ENCODE measurements at places on chromosomes 5 and 9.

GRCh38 chr5:145718956-145719355 is 116.2 kb downstream of the PRELID2 start:
- DNase-seq = no peak

- DNase-seq = no peak
Observed at GRCh38 chr5:169494941-169495548, 88.5 kb upstream of the SPDL1 start.

- no peak for DNase-seq
Observed at GRCh38 chr5:14428302-14429081, 153.1 kb upstream of the OTULINL start.

DNA sequence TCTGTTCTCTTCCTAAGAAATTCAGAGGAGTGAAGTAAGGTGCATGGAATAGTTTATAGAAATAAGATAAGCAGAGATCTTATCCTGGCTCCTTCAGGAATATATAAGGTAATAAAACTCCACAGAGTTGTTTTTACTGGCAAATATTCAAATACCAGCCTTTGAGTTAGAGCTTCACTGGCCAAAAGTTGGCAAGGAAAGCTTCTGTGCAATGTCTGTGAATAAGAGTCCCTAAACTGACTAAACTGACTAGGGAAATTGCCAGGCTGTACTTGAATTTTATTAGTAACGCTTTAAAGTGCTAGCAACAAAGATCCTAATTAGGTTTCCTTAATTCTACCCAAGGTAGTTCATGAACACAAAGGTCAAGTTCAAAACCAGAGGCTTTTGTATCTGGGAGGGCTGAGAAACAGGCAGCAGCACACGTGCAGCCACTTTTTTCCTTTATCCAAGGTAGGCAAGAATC is 131.1 kb upstream of the MPDZ start:
- no peak for DNase-seq

- DNase-seq = no peak
Observed at GRCh38 chr5:90747693-90748092, 189.1 kb downstream of the ADGRV1 start.

DNA sequence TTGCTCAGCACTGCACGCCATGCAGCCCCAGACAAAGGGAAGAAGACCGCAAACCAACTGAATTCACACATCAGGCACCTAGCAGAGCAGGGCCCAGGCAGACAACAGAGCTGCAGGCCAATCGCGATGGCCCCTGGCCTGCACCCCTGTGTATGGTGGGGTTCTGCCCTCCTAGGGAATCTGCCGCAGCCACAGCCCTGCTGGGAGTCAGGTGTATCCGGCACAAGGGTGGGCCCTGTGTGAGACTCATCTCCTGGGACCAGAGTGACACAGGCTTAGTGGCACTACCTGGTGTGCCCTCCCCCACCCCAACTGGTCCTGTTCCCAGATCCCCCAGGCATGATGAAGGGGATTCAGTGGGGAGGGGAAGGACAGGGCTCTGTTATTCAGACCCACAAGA is 122.8 kb downstream of the ATPSCKMT start:
- no peak for DNase-seq

DNA sequence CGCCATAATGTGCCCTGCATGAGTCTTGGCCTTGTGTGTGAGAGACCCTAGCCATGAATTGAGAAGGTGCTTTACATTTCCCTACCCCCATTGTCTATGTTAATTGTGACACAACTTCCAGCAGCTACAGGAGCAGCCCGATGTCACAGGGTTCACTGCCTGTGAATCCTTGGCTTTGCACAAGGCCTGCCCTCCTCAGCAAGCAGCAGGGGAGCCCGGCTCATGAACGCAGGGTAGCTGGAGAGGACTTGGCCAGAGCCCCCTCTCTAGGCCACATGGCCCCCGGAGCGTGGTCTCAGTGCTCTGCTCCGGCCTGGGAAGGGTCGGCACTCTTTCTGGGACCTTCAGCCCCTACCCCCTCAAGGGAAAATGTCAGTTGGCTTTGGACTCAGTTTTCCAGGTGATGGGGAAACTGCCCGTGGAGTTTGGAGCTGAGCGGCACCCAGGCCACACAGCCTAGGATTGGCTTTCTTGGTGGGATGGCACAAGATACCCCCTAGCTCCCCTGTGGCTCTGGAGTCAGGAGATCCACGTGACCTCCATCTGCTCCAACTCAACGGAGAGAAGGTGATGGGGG is 160.8 kb downstream of the DAB2IP start:
- DNase-seq = no peak

DNA sequence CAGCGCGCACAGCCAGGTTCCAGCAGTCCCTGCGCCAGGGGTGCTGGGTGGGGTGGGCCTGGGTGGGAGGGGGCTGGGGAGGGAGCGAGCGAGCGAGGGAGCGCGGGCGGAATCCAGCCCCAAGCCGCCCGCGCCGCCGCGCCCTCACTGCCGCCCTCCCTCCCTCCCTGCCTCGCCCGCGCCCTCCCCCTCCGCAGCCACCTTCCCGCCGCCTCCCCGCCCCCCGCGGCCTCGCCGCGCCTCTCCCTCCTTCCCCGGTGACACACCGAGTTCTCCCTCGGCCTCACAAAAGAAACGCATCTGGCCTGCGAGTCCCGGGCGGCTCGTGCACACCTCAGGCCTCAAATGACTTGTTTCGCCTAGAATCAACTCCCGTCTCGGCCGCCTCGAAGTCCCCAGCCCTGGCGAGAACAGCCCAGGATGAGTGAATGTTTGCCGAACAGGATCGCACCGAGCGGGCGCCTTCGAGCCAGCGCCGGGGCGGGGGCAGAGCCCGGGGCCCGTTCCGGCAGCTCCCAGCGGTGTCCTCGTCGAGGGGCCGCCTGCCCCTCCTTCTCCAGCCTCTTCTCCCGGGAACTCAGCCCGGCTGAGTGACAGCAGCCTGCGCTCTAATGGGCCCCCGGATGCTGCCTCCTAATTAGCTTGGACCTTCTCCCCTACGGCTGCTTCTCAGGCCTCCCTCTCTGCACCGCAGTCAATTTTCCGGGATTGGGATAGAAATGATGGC is 371 bp upstream of the PITX1 start:
- peak; percentile 27 for DNase-seq

DNA sequence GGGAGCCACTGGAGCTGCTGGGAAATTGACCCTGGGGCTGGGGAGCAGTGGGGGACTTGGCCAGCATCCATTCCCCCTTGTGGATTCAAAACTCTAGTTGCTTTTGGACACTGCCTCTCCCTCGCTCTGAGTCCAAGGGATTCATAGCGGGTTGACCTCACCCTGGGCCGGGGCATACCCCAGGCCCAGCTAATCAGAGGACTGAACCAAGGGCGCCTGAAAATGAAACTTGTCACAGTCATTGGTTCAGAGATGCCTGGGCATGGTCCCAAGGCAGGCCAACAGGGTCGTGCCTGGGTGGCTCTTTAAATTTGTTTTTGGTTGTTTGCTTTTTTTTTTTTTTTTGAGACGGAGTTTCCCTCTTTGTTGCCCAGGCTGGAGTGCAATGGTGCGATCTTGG is 22.6 kb downstream of the STK10 start:
- DNase-seq = no peak

GRCh38 chr9:93860694-93861658 is 94.2 kb downstream of the BARX1 start:
- no peak for DNase-seq

DNA sequence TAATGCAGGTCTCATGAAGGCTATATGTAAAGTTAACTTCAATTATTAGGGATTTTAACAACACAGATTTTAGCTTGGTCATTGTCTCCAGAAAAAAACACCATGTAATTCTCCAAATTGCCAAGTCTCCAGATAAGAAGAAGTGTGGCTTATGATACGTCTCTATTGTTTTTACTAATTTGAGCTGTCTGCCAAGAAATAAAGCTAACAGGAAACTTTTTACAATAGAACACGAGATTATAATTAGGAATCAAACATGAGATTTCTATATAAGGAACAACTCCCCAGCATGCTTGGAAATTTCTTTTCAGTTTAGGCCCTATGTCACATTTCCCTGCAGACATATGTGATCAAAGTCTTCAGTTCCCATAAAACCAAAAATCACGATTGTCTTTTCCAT is 142.7 kb downstream of the MCTP1 start:
- no peak for DNase-seq

DNA sequence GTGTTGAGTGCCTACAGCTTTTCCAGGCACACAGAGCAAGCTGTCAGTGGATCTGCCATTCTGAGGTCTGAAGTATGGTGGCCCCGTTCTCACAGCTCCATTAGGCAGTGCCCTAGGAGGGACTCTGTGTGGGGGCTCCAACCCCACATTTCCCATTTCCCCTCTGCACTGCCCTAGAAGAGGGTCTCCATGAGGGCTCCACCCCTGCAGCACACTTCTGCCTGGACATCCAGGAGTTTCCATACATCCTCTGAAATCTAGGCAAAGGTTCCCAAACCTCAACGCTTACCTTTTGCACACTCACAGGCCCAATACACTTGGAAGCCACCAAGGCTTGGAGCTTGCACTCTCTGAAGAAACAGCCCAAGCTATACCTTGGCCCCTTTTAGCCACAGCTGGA is 131.3 kb downstream of the DEPDC1B start:
- DNase-seq = no peak

- DNase-seq = no peak
Observed at GRCh38 chr5:39755452-39755851, 330.7 kb upstream of the DAB2 start.

- no peak for DNase-seq
Observed at GRCh38 chr5:125180231-125180829, 433.9 kb upstream of the ZNF608 start.

GRCh38 chr5:153490118-153491037 is at the start of gene GRIA1:
GRIA1 (plus strand) TSS chr5:153490670.
- no peak for DNase-seq

DNA sequence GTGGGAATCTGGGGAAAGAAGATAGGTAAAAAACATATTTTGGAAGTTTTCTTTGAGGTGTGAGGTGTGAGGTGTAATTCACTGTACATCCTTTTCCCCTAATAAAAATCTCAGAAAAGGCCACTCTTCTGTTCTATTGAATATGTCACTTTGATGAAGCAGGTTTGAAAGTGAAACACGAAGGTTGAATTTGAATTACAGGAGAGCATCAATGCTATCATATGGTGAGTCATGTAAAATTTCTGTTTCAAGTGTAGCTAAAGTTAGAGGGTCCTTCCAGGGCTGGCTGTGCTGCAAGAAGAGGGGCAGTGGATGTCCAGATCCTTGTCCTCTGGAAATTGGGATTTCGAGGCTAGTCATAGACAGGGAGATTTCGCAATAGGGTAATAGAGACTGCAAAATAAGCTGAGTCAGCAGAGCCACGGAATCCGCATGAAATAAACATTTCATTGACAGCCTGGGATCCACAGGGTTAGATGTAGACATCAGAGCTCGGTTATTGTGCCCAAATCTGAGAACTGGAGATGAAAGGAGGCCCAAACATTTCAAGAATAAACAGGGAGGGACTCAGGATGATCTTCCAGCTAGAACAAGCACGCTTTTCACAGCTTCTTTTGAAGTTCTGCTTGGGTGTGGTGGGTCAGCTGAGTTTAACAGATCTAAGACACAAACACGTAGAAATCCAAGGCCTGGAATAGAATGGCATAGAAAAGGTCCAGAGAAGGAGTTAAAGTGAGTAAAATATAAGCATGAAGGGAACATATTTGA is 194.4 kb upstream of the CDKN2B start:
- no peak for DNase-seq

DNA sequence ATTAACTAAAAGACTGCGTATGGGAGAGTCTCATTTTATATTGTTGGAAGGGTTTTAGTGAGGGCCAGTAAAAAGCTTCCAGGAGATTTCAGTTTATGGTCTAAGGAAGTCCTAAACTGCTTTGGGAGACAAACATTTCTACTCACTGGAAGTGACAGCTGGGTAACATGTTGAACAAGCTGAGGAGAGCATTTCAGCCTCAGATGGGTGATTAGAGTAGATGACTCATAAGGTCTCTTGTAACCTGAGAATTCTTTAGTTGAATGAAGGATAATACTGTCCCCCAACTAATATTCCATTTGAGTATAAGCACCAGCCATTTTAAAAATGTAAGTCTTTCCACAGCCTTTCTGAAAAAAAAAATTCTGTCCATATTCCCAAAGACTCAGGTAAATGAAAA is 218.0 kb upstream of the C9orf72 start:
- DNase-seq = no peak

GRCh38 chr9:7144265-7145046 is 386.7 kb downstream of the KDM4C start:
- no peak for DNase-seq

GRCh38 chr5:30957591-30957990 is 235.9 kb upstream of the CDH6 start:
- no peak for DNase-seq

DNA sequence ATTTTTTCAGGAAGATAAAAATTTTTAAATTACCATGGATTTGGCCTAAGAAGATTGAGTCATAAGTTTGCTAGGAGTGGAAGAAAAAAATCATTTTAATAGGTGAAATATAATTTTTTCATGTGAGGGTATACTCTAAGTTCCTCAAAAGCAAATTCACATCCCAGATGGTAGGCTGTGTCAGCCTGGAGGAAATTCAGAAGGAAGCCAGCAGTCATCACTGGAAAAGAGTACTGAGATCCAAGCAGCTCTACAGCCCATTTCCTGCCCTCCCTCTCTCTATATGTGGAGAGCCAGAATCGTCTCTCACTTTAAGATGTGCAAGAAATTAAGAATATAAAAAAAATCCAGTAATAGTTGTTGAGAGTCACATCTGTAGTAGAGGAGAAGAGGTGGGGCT is 126.5 kb upstream of the CDH18 start:
- DNase-seq = no peak

GRCh38 chr5:94700592-94700991 is 82.1 kb downstream of the SLF1 start:
- DNase-seq = no peak

DNA sequence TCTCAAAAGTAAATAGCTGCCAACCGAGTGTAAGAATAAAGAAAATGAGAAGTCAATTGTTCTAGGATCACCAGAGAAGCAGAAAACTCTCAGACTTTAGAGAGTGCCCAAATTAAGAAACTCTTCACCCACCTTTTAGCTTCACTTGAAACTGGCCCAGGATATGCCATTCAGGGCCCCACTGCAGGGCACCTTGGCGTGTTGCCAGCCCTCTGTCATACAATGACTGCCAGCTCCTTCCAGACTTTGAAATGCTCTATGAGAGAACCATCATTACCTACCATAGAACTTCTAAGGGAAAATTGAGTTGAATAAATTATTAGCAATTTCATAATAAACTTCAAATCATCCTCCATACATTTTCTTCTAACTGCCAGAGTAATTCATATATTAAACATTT is 240.5 kb downstream of the CETN3 start:
- no peak for DNase-seq

DNA sequence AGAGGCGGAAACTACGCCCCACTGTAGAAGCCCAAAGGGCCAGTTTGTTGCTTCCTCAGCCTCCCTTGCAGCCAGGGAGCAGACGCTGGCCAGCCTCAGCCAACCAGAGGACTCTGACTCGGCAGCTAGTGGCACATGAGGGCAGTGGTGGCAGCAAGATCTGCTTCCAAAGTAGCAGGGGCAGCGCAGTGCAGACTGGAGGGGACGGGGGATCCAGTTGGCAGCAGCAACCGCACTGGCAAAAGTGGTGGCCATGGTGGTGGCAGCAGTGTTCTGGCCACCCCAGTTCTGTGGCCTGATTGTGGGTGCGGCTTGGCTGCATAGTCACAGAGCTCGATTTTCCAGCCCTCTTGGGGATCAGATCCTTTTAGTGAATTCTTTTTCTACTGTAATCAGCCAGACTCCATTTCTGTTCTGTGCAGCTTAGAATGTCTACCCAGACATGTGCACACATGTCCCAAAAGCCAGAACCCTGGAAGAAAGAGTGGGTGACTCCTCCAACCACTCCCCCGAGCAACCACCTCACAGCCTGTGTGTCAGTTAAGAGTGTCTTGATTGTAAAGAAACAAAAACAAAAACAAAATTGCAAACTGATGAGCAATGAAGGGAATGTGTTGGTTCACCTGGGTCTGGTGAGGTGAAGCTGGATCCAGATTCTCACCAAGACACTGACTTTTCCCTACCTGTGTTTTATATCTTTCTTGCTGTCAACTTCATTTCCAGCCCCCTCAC is 11.0 kb upstream of the ZBTB43 start:
- DNase-seq = no peak

Measured in stimulated activated CD4-positive, alpha-beta T cell treated with anti-CD3 and anti-CD28 coated beads, Interleukin-1b, Interleukin-23, amount 100 ng/mL, for 48 hours (primary cell).